A549 treated with dexamethasone at 1 μM for 4 hours (cell line): ENCODE measurements at places on chromosomes 3 and 15. TPM values are rescaled to one million over a fixed set of nuclear protein-coding genes. Genes with fewer than 3 reads are reported as not detected.

IGDCC3 gene
- 0.06 to 0.22 TPM (median 0.19 TPM) in 5 replicates for total RNA-seq

AMOTL2 gene
- total RNA-seq: 40.5 to 55.8 TPM (median 52.6 TPM) in 5 replicates

A4GNT gene
- total RNA-seq: not detected in 5 replicates

PRSS50 gene
- not detected in 5 replicates for total RNA-seq

STARD5 gene
- total RNA-seq: 1.5 to 1.8 TPM (median 1.7 TPM) in 5 replicates

COL6A5 gene
- total RNA-seq: not detected in 5 replicates

PPP1R14D gene
- 0.14 to 0.21 TPM (median 0.19 TPM) in 3 of 5 replicates, not detected in the others for total RNA-seq

ZKSCAN7 gene
- not detected in 5 replicates for total RNA-seq
